ENCODE measurements at places on chromosomes 1 and 21.

DNA sequence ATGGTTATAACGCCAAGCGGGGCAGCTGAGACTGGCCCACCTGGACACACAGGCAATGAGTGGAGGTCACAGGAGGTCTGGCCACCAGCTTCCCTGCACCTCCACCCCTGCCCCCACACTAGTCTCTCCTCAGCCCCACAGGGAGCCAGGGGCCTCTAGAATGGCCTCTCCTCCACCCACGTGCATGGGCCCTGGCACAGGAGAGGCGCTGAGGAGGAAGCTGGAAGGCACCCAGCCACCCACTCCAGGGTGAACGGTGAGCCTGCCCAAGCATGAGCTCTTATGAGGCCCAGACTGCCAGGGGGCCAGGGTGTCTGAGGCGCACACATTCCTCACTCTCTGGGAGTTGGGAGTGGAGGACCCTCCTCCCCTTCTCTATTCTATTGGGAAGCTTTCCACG is 22.2 kb downstream of the LRP8 start:
- DNase-seq, result no peak

DNA sequence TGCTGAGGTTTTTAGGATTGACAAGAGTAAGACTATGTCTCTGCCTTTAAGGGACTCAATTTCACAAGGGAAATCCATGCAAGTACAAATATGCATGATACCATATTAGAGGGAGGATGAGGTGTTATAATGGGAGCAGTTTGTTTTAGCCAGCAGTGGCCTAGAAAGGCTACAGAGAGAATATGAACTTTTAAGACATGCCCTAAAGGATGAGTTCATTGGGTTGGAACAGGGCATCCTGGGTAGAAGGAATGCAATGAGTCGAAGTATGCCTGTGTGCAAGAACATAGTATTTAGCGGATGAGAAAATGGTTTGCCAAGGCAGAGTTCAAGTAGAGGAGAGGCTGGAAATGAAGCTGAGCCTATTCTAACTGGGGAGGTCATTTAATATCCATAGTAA is 32.6 kb upstream of the LEPR start:
- no peak for DNase-seq

DNA sequence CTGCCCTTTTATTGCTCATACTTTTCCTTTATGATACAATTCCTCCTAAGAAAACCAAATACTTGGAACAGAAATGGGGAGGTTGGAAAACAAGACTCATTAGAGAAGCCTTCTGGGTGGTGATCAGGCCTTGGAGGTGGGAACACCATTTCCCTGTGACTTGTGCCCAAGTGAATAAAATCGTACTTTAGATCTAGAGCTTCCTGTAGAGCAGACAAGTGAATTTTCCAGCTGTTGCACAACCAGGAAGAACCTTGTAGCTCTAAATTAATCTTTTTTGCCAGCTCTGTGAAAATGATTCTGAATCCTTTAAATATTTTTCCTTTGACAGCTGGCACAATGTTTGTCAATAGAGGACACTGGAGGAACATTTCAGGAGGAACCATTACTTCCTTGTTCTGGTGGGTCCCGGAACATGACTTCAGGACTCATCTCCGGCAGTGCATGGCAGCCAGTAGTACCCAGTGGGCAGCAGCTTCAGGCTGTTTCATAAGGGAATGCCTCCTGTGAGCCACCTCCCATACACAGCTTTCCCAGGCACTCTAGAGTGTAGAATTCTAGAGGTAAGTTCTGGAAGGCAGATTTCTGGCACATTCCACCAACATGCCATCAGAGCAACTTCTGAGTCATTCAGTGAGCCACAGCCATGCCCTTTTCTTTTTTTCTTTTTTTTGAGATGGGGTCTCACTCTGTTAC is 5.5 kb upstream of the SNAPIN start:
- DNase-seq, result peak; percentile 70

DNA sequence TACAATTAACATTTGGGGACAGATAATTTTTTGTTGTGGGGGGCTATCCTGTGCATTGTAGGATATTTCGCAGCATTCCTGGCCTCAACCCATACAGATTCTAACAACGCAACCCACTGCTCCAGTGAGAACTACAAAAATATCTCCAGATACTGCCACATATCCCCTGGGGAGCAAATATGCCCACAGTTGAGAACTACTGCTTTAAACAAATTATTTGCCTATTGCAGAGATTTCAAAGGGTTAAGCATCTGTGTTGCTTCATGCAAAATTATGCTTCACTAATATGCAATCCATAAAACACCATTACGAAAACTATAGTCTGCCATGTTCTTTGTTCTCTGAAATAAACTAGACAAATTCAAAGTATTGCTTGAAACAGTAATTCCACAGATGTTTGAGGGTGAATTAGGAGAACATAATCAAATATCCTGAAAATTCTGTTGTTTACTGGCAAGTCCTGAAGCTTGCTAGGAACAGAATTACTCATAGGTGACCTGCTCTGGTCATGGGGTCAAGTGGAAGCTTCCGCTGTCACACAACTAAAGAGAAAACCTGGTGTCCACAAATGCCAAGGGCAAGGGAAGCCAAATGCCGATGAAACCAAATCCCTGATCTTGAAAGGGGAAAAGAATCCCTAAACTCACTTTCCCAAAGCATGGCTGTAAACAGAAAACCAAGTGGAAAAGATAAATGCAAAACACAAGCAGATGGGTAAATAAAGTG is 149.4 kb downstream of the RERE start:
- DNase-seq, result no peak

- DNase-seq, result peak; percentile 93
These were observed 68.6 kb downstream of the SYDE2 start for GRCh38 chr1:85132078-85132720.

GRCh38 chr1:113545210-113545609 is 154.9 kb downstream of the MAGI3 start:
- DNase-seq, result no peak

DNA sequence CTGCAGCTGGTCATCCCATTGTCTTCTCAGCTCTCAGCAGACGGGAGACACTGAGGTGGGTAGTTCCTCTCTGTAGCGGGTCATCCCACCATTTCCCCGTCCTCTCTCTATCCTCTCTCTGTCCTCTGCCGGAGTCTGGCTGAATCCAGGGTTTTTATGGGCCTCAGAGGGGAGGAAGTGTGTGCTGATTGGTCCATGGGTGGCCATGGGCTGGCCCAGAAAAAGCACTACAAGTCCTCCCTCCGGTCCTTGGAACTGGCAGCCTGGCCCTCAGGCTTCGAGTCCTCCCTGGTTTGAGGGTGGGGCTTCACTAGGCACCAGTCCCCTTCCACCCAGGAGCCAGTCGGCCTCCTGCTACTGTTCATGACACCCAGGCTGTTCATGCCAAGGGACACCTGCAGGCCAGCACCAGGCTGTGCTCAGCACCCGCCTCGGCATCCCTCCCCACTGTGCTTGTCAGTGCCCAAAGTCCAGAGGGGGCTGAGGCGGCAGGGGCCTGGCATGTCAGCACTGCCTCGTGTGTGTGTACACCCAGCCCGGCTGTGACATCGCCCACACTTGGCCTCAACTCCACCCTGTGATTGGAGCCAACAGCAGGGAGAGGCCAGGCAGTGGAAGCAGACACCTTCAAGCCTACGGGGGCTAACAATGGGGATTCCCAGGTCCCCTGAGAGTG is 23.0 kb upstream of the LRRC8C start:
- no peak for DNase-seq

DNA sequence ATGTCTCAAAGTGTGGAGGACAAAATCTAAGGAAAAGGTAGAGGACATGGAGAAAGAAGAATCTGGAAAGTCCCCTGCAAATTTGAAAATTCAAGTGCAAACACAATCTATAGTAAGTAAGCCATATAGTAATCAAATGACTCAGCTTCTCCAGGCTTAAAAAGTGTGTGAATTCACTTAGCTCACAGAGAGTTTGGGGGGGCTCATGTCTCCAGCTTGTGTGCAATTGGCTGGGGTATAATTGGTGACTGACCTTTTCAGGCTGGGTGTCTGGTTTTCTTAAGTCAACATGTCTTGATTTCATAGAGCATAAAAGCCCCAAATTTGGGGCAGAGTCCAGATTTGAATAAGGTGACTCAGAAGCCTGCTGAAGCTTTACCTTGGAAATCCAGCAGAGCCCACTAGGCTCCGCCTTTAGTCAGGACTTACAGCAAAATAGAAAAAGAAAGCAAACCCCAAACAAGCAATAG is 8.6 kb downstream of the CLDN14 start:
- no peak for DNase-seq

GRCh38 chr1:11797525-11798216 is 8.1 kb downstream of the MTHFR start:
- DNase-seq, result no peak

- DNase-seq, result no peak
These were observed 8.8 kb upstream of the SAMSN1 start for GRCh38 chr21:14554948-14555347.

- no peak for DNase-seq
These were observed 20.7 kb downstream of the PEX14 start for GRCh38 chr1:10495475-10495817.

GRCh38 chr1:150141452-150141851 is 8.3 kb upstream of the PLEKHO1 start:
- DNase-seq, result peak; percentile 92

DNA sequence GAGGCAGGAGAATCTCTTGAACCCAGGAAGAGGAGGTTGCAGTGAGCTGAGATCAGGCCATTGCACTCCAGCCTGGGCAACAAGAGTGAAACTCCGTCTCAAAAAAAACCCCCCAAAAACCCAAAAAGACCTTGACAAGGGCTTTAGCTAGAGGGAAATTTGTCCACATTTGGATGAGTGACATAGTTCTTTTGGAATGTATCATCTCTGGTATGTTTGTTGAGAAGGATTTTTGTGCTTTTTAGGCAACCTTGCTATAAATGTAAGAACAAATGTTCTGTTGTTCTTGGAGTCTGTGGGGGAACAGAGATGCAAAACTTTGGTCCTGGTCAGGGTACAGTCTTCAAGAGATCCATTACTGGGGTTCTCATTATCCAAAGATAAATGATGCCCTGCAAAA is 28.9 kb downstream of the INAVA start:
- no peak for DNase-seq

DNA sequence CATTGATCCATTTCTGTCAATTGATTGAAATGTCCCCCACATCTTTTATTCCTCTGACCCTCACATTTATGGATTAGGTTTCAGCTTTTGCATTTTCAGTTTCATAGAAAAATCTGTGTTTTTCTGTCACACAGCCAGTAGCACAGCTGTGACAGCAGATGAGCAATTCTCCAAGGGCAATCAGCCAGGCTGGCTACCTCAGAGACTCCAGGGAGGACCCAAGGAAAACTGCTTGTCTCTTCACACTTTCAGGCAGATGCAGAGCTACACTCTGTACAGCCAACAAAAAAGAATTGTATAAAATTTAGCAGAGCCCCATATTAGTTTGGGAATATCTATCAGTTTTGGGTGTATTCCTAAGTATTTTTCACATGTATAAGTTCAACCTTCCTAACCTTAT is 257.2 kb downstream of the LRRC7 start:
- no peak for DNase-seq

DNA sequence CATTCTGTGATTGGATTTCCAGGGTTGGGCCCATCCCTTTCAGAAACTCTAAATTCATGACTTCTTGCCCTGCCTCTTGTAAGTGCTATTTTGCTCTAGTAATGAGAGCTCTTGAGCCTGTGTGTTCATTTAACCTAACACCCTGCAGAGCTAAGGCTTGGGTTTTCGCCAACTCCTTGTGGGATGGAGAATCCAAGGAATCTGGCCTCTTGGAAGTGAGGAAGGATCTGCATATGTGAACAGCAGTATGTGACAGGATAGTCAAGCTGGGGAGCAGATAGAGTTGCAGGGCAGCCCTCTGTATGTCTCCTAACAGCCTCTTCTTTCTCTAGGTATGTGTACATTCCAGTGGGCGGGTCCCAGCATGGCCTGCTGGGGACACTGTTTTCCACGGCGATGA is 258.9 kb downstream of the HHAT start:
- DNase-seq, result no peak

- DNase-seq, result peak; percentile 97
These were observed at the start of gene TRIM62 for GRCh38 chr1:33181921-33182341. TSS of gene TRIM62 (minus strand) at chr1:33182043. CDS start at chr1:33181432, 611 bp downstream.

GRCh38 chr1:10686404-10687040 is 109.9 kb downstream of the CASZ1 start:
- no peak for DNase-seq

DNA sequence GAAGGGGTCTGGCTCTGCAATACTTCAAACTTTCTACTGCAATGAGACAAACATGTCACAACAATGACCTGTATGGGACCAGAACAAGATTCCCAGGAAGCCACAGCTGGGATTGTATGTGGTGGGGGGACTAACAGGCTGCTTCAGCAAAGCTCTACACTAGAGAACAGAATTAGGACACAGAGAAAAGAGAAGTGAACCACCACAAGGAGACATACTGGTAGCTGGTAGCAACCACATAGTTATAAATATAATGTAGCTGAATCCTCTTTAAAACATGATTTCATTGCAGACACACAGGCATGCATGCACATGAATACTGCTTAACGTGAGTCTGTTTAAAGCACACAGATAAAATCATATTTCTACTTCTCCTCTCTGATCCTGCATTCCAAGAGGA is 3.5 kb upstream of the ILDR2 start:
- no peak for DNase-seq

- no peak for DNase-seq
These were observed 6.4 kb downstream of the CLDN19 start for GRCh38 chr1:42733415-42734200.

- peak; percentile 47 for DNase-seq
These were observed 301.0 kb downstream of the GRIK1 start for GRCh38 chr21:29638761-29639327.

GRCh38 chr1:48878191-48878940 is 101.7 kb upstream of the BEND5 start:
- peak; percentile 51 for DNase-seq

GRCh38 chr21:14615359-14615974 is 69.4 kb upstream of the SAMSN1 start:
- DNase-seq, result no peak
